EL (cell line): ENCODE measurements at places on chromosomes 5 and 9.

DNA sequence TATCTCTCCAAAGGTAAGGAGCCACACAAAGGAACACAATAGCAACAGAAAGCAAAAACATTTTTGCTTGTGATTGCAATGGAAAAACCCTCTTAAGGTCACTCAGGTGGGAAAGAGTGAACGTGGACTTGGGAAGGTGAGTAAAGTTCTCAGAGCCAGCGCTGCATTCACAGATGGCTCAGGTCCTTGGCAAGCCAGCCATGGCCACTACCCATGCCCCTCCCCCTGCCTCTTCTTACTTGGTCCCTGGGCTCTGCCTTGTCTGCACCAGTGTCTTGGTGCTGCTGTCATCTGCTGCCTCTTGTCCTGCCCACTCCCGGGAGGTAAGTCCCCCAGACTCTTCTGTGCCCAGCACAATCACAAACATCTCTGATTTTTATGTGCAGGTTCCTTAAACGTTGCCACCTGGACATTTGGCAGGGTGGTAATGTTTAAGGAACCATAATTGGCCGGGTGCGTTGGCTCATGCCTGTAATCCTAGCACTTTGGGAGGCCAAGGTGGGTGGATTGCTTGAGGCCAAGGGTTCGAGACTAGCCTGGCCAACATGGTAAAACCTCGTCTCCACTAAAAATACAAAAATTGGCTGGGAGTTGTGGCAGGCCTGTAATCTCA, 74.6 kb downstream of the FEM1C start:
- no peak for DNase-seq

DNA sequence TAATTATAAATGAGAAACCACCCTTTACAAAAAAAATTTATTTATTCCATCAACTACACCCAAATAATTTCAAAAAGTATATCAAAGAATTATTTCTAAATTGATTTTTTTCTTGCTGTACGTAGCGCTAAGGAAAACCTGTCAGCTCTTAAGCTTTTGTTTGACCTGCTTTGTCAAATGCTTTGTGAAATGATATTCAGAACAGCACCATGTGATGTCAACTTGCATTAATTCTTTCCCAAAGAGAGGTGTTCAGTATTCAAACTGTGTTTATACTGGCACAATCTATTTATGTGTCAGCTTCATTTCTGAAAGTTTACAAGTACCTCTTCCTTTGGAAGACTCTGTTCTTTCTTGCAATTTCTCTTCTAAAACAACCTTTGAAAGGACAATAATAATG, 12.0 kb upstream of the ARSB start:
- no peak for DNase-seq

- no peak for DNase-seq
Measured at GRCh38 chr9:122406070-122406890, 35.5 kb downstream of the PTGS1 start.

GRCh38 chr9:79524266-79524665, 47.5 kb upstream of the TLE4 start:
- peak; percentile 29 for DNase-seq

DNA sequence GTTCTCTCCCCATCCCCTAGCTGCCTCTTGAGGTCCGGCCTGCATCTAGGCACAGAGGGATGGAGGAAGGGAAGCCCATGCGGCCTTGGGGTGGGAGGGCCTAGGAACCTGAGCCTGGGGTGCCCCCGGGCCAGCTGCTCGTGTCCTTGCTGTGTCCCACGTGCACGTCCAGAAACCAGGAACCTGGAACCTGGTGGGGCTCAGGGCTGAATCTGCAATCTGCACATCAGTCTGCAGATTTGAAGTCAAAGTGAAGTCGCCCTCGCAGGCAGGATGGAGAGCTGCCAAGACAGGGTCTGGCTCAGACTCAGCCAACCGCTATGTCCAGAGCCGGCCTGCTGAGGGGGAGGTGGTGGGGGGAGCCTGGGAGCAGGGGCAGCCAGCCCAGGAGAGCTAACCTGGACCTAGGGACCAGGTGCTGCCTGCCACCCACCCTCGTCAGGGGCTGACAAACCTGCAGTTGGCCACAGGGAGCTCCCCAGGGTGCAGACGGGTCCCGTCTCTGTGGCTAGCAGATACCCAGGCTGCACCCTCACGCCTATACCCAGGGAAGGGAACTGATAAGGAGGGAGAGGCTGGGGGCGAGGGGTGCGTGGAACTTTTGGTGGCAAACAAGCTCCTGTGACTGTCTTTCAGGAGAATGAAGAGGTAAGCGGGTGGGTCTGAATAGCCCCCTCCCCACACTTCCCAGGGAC, 103.5 kb upstream of the SIMC1 start:
- no peak for DNase-seq

- DNase-seq = no peak
Measured at GRCh38 chr9:113705928-113706519, 170.1 kb upstream of the ZNF618 start.

- DNase-seq = peak; percentile 23
Measured at GRCh38 chr9:127714951-127715469, 453 bp downstream of the PTRH1 start.

DNA sequence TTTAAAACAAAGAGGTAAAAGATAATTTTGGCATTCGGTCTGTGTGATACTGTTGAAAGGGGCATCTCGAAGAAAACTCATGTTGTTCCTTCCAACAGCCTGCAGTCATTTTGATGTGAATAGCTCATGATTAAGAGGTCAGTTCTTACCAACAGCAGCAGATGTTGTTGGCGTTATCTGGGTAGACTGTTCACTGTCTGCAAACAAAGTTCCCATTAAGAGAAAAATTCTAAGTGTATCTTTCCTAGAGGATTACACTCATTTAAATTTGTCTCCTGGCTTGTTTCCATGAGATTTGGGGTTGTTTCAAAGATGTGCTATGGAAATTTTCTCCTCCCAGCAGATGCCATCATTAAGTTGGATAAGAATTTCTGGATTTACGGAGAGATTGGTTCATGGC, 138.2 kb upstream of the RORB start:
- no peak for DNase-seq
